ENCODE measurements at places on chromosomes 6 and 20.
A peak's percentile ranks its signal among the peaks of the same experiment; 100 is the strongest.

- no peak for DNase-seq
- no peaks in the 10 kb centered on the region for H3K27me3 ChIP-seq
- H3K36me3 ChIP-seq: no peaks in the 10 kb centered on the region
- H3K4me3 ChIP-seq: no peak overlapping the region
- H3K4me1 ChIP-seq: peaks cover 3% of the 10 kb centered on the region
Measured at GRCh38 chr6:151338651-151339200, 52.6 kb downstream of the ZBTB2 start.

DNA sequence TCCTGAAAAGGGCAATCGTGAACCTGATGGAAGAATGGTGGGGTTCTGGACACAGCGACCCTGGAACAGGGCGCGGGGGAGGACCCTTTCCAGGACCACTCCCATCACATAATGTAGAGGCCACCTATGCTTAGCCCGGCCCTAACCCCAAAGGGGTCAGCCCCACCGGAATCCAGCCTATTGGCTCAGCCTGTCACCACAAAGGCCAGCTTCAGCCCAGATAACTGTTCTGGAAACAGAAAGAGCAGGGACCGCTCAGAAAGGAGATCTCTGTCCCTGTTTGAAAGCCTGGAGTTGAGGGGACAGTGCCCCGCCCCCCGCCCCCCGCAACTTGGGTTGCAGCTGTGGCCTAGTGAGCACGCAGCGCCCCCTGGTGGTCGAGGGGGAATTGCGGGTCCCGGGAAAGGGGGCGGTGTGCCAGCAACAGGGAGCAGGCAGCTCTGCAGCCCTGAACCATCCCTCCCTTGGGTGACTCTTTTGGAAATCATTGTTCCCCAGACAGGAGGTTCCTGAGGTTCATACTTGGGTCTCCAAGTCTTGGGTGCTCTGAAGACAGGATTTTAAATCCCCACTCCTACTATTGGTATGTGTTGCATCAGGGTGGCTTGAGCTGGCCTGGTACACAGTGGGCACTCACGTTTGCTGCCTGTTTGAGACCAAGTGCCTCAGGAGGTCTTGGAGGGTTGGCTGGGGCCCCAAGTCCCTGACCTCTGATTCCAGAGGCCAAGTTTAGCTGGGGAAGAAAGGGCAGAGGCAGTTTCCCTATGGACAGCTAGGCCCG is 1.5 kb downstream of the SIGLEC1 start:
- H3K4me1 ChIP-seq: no peaks in the 10 kb centered on the region
- peak overlapping the region; percentile 79 for H3K27ac ChIP-seq
- H3K36me3 ChIP-seq: no peaks in the 10 kb centered on the region

DNA sequence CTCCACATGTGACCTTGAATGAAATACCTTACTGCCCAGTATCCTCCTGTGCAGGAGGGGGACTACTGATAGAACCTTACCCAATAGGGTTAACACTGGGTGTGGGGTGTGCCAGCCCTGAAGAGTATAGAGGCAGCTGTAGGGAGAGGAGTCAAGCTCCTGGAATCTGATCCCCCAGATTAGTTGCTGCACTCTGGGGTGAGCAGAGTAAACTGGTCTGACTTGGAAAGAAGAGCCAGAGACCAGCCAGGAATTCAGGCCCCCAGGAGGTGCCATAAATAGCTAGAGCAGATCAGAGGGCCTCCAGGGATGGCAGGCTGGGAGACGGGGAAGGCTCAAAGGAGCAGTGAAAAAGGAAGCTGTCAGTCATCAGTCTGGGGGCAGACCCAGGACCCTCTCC is 3.5 kb upstream of the APOBEC2 start:
- peaks cover 15% of the 10 kb centered on the region for H3K4me1 ChIP-seq
- DNase-seq: no peak
- H3K27ac ChIP-seq: no peak overlapping the region
- no peak overlapping the region for H3K4me3 ChIP-seq
- no peaks in the 10 kb centered on the region for H3K27me3 ChIP-seq

- peaks cover 7% of the 10 kb centered on the region for H3K36me3 ChIP-seq
- no peaks in the 10 kb centered on the region for H3K4me1 ChIP-seq
- no peak overlapping the region for H3K4me3 ChIP-seq
- no peak for DNase-seq
Measured at GRCh38 chr20:20411402-20411801, 43.5 kb downstream of the INSM1 start.

- H3K36me3 ChIP-seq: no peaks in the 10 kb centered on the region
- no peaks in the 10 kb centered on the region for H3K4me1 ChIP-seq
- DNase-seq: no peak
- H3K4me3 ChIP-seq: no peak overlapping the region
- H3K27ac ChIP-seq: no peak overlapping the region
- H3K27me3 ChIP-seq: no peaks in the 10 kb centered on the region
Measured at GRCh38 chr6:112007254-112007653, 46.6 kb upstream of the CCN6 start.

DNA sequence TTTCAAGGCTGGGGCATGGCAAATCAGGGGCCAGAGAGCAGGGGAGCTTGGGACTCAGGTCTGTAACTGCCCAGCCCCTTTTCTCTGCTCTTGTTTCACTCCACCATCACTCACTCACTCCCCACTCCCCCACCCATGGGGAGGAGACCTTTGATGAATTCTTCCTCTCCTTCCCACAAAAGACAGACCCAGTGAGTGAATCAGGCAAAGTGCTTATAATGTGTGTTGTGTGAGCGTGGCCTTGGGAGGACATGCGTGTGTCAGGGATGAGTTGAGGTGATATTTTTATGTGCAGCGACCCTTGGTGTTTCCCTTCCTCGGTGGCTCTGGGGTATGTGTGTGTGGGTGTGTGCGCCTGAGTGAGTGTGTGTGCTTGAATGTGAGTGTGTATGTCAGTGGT is 1.0 kb upstream of the CUL9 start:
- H3K27me3 ChIP-seq: no peaks in the 10 kb centered on the region
- H3K4me1 ChIP-seq: peaks cover 37% of the 10 kb centered on the region
- peaks cover 5% of the 10 kb centered on the region for H3K36me3 ChIP-seq
- peak overlapping the region; percentile 84 for H3K27ac ChIP-seq
- DNase-seq: no peak
- H3K4me3 ChIP-seq: peak overlapping the region; percentile 95

- H3K27ac ChIP-seq: peak overlapping the region; percentile 98
- no peak for DNase-seq
- peak overlapping the region; percentile 100 for H3K4me3 ChIP-seq
- H3K36me3 ChIP-seq: no peaks in the 10 kb centered on the region
- peaks cover 24% of the 10 kb centered on the region for H3K4me1 ChIP-seq
- H3K27me3 ChIP-seq: no peaks in the 10 kb centered on the region
Measured at GRCh38 chr6:24775520-24776058, 852 bp downstream of the GMNN start.

- peaks cover 75% of the 10 kb centered on the region for H3K4me1 ChIP-seq
- H3K27ac ChIP-seq: no peak overlapping the region
- no peak for DNase-seq
- H3K4me3 ChIP-seq: peak overlapping the region; percentile 71
Measured at GRCh38 chr20:20685635-20686034, 26.8 kb downstream of the RALGAPA2 start.

DNA sequence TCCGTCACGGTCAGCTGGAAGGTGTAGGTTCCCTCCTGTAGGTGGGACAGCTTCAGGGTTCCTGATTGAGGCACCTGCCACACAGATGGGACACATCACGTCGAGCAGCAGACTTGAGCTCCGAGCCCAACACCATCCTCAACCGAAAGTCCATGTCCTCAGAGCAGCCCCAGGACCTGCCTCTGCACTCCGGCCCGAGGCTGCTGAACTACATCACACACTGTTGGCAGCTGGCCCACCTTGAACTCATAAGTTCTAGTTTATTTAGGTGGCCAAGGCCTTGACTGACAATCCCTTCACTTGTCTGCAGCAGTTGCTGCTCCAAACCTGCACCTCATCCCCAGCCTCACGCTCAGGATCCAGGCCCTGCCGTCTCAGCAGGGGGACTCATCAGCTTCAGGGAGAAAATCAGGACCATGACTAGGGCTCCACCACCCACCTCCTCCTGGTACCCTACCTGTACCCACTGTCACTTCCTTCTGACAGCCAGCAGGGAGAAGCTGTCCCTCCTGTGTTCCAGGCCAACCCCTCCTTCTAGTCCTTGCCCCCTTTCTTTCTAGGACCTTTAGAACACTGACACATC is 21.0 kb downstream of the LRP11 start:
- H3K4me3 ChIP-seq: no peak overlapping the region
- H3K27me3 ChIP-seq: peaks cover 32% of the 10 kb centered on the region
- no peaks in the 10 kb centered on the region for H3K4me1 ChIP-seq
- H3K36me3 ChIP-seq: no peaks in the 10 kb centered on the region
- H3K27ac ChIP-seq: no peak overlapping the region

DNA sequence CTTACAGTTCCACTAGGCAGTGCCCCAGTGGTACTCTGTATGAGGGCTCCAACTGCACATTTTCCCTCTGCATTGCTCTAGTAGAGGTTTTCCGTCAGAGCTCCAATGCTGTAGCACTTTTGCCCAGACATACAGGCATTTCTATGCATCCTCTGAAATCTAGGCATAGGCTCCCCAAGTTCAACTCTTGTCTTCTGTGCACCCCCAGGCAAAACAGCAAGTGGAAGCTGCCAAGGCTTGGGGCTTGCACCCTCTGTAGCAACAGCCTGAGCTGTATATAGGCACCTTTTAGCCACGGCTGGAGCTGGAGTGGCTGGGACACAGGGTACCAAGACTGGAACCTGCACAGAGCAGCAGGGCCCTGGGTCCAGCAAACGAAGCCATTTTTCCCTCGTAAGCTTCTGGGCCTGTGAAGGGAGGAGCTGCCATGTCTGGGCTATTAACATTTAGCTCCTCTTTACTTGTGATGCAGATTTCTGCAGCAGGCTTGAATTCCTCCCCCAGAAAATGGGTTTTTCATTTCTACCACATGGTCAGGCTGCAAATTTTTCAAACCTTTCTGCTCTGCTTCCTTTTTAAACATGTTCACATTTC is 596.2 kb upstream of the ADGRB3 start:
- H3K36me3 ChIP-seq: no peaks in the 10 kb centered on the region
- no peaks in the 10 kb centered on the region for H3K27me3 ChIP-seq
- DNase-seq: no peak
- no peaks in the 10 kb centered on the region for H3K4me1 ChIP-seq
- no peak overlapping the region for H3K27ac ChIP-seq

DNA sequence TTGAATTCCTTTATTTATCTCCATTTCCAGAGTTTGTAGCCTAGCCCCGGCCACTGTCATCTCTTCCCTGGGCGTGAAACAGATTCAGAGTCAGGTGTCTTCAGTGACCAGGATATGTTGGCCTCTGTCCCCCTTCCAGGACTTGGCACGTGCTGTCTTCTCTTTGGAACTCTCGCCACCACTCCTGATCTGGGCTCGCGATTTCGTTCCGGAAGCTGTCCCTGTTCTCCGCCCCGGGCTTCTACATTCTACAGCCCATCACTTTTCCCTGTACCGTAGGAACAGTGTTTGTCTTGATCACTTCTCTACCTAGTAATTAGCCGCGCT is 739 bp downstream of the GSS start:
- peak overlapping the region; percentile 97 for H3K27ac ChIP-seq
- no peaks in the 10 kb centered on the region for H3K27me3 ChIP-seq

GRCh38 chr6:149140137-149140909 is 177.2 kb upstream of the TAB2 start:
- peak; percentile 25 for DNase-seq
- no peak overlapping the region for H3K4me3 ChIP-seq
- peaks cover 13% of the 10 kb centered on the region for H3K4me1 ChIP-seq
- no peaks in the 10 kb centered on the region for H3K36me3 ChIP-seq
- H3K27me3 ChIP-seq: no peaks in the 10 kb centered on the region
- H3K27ac ChIP-seq: no peak overlapping the region

- no peaks in the 10 kb centered on the region for H3K36me3 ChIP-seq
- no peaks in the 10 kb centered on the region for H3K27me3 ChIP-seq
- no peak overlapping the region for H3K27ac ChIP-seq
- H3K4me1 ChIP-seq: no peaks in the 10 kb centered on the region
- H3K4me3 ChIP-seq: no peak overlapping the region
Measured at GRCh38 chr6:164694386-164694785, 615.0 kb downstream of the C6orf118 start.

DNA sequence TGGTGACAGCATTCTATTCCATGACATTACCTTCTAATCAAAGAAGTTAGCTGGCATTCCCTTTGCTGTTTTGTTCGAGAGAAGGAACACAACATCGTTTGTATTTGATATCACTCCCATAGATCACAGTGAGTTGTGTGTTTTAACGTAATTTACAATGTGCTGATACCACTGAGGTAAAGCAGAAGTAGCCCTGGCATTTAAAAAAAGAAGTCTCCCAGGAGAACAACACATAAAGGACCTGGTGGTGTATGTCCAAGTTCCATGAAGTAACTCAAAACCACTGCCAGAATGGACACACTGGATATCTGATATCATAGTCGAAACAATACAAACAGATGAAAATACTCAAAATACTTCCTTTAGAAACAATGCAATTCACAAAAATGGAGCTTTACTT is 351.7 kb downstream of the RNGTT start:
- no peak overlapping the region for H3K4me3 ChIP-seq
- peaks cover 37% of the 10 kb centered on the region for H3K4me1 ChIP-seq
- H3K36me3 ChIP-seq: peaks cover 41% of the 10 kb centered on the region
- peak overlapping the region; percentile 78 for H3K27ac ChIP-seq
- DNase-seq: no peak

- no peak overlapping the region for H3K27ac ChIP-seq
- DNase-seq: no peak
- H3K4me1 ChIP-seq: peaks cover 12% of the 10 kb centered on the region
- H3K27me3 ChIP-seq: peaks cover 43% of the 10 kb centered on the region
- H3K4me3 ChIP-seq: no peak overlapping the region
Measured at GRCh38 chr20:46206992-46207549, 89.0 kb downstream of the CD40 start.

- no peaks in the 10 kb centered on the region for H3K27me3 ChIP-seq
- no peak for DNase-seq
Measured at GRCh38 chr20:32855387-32855786, 3.3 kb upstream of the EFCAB8 start.

GRCh38 chr20:47066484-47067270 is 172.0 kb downstream of the EYA2 start:
- H3K36me3 ChIP-seq: peaks cover 15% of the 10 kb centered on the region
- H3K4me1 ChIP-seq: no peaks in the 10 kb centered on the region
- DNase-seq: no peak
- peaks cover 5% of the 10 kb centered on the region for H3K27me3 ChIP-seq
- H3K4me3 ChIP-seq: no peak overlapping the region

DNA sequence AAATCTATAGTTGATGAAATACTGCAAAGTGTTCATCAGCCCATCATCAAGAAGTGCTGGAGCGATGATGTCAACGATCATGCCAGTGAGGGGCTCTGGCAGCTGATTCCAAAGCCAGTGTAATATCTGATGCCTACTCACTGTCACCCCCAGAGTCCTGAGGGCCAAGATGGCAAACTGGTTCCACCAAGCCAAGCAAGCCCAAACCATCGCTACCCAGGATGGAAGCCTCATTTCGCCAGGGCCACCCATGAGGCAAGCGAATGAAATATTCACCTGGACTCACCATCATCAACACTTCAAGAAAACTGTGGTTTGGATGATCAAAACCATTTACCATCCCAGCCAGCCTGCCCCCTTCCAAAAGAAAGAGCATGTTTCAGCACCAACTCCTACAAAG is 76.5 kb downstream of the GNAS-AS1 start:
- no peak overlapping the region for H3K4me3 ChIP-seq
- DNase-seq: no peak
- no peak overlapping the region for H3K27ac ChIP-seq
- H3K36me3 ChIP-seq: no peaks in the 10 kb centered on the region
- H3K4me1 ChIP-seq: no peaks in the 10 kb centered on the region
- peaks cover 32% of the 10 kb centered on the region for H3K27me3 ChIP-seq

Data from naive B cell (primary cell).